Activated CD8-positive, alpha-beta memory T cell treated with anti-CD3 and anti-CD28 coated beads for 4 hours (primary cell): ENCODE measurements at places on chromosomes 1 and 21.

DNA sequence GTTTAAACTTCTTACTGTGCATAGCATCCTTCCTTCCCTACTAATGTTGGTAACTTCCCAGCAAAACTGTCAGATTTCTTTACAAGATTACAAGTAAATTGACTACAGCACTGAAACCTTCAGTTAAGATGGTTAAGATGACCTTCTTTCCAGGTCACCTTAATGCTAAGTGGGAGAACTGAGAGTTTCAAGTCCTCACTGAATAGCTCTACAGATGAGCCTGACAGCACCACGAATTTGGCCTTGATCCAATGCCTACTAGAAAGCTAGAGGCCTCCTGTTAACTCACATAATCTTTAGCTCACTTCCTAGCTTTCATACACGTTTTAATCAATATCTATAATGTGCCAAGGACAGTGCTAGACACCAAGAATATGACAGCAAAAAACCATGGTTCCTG lies 276.0 kb upstream of the PLD5 start:
- no peak for DNase-seq

GRCh38 chr1:30606166-30606565 lies 117.2 kb downstream of the MATN1 start:
- no peak for DNase-seq

DNA sequence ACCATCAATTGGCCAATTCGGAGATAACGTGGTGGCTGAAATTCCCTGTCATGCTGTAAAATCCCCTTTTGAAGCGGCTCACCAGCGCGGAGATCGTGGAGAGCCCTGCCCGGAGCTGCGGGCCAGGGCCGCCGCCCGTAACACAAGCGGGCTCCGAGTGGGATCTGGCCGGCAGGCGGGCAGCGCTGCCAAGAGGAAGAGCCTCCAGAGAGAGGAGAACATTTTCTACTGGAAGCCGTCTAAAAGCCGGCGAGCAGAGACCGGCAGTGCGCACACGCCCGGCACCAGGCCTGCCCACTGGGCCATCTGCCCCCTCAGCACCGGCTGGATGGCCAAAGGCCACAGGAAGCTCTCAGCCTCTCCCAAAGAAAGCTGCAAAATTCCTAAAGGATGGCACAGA lies 15.5 kb downstream of the SSBP3 start:
- no peak for DNase-seq

DNA sequence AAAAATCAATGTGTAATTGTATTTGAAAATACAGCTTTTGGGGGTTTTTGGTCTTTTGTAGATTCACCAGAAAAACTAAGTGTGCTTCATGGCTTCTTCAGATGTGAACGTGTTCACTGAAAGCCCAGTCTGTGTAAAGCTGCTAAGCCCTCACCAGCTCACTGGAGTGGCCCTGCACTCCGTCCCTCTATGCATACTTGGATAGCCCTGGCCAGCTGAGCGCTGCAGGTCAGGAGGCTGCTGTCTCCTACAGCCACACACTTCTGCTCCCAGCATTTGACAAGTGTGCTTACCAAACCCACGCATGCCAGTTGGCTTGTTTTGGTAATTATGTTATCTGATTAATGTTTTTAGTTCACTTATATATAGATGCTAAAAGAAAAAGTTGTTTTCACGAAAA lies 163.5 kb downstream of the TLR5 start:
- DNase-seq = no peak

DNA sequence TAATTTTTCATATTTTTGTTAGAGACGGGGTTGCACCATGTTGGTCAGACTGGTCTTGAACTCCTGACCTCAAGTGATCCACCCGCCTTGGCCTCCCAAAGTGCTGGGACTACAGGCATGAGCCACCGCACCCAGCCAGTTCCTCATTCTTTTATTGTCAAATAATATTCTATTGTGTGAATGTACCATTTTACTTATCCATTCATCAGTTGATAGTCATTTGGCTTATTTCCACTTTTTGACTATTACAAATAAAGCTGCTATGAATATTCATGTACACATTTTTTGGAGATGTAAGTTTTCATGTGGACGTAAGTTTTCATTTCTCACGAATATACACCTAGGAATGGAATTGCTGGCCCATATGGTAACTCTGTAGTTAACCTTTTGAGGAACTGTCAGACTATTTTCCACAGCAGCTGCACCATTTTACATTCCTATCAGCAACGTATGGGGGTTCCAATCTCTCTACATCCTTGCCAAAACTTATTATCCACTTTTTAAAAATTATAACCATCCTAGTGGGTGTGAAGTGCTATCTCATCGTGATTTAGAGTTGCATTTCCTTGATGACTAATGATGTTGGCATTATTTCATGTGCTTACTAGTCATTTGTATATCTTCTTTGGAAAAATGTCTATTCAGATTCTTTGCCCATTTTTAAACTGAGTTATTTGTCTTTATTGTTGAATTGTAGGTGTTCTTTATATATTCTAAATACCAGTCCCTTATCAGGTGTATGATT lies 12.7 kb downstream of the PACC1 start:
- no peak for DNase-seq

DNA sequence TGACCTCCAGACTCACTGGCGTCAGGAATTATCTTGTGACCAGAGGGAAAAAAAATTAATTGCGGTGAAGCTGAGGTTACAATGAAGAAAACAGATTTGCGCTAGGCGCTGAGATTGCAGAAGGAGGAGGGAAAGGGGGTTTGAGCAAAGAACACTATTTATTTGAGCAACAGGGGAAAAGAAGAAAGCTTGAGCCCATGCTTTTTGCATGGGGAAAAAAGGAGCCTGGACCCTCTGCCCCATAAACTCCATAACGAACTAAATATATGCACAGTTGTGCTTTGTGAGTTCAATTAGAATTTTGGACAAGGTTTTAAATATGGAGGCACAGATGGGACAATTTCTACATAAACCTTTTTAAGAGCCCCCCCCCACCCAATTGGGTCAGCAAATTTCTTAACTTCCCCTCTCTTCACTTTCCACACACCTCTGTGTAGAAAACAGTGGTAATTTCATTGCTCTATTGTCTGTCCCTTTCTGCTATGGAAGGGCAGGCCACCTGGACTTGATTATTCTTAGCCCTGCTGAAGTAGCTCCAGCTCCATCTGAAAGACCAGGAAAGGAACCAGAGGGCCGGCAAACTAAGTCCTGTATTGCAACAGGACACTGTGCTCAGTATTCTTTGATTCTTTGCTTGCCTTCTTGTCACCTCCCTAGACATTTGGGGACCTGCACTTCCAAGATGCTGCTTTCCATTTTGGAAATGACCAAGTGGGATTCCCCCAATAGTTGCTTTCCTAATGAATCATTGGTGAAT lies 862 bp upstream of the ID3 start:
- DNase-seq = no peak

- no peak for DNase-seq
Observed at GRCh38 chr1:22799971-22800370, 89.3 kb downstream of the EPHB2 start.

DNA sequence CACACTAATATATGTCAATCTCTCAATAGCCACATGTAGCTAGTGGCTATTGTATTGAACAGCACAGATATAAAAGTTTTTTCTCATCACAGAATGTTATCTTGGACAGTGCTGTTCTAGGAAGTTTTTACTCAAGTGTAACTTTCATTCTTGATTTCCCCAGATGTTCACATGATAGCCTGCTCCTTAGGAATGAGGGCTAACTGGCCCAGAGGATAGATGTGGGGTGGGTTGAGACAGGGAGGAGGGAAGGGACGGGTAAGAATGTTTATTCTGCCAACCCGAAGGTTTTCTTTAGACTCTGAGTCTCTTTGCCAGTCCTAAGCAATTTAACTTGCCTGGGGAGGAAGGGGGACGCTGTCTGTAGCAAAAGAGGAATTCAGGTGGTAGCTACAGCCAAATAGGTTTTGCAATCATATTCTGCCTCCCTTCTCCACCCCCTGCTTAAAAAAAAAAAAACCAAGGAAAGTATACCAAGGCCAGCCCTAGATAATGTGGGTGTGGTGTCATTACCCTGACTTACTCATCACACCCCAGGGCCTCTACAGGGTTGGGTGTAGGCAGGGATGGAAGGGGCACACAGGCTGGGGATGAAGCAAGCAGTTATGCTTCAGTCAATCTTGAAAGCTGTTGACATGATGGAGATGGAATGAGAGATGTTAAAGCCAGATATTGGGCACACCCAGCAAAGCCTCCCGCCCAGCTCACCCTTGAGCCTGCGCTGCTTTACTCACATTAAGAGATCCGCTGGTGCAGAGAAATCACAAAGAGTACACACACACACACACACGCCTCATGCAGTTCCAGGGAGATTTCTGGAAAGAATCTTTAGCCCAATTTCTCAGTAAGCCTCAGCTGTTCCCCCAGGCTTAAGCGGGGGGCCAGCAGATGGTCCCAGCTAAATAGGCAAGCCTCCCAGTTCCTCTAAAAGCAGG lies 59.9 kb downstream of the PLXNA2 start:
- no peak for DNase-seq

GRCh38 chr1:167650269-167651160 lies 20.5 kb downstream of the RCSD1 start:
- no peak for DNase-seq
